ENCODE measurements at places on chromosomes 4 and X. TPM values are rescaled to one million over a fixed set of nuclear protein-coding genes. Genes with fewer than 3 reads are reported as not detected.

GRCh38 chrX:110402091-110402849, 43.6 kb downstream of the RTL9 start:
- DNase-seq, result no peak

DNA sequence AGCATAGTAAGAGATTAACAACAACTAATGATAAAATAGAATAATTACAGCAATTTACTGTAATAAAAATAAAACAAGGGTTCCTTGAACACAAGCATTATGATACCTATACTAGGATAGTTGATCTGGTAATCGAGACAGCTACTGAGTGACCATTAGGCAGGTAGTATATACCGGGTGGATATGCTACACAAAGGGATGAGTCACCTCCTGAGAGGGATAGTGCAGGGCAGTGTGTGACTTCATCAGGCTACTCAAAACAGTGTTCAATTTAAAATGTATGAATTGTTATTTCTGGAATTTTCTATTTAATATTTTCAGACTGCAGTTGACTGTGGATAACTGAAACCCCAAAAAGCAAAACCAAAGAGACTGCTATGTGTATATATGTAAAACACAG, 9.7 kb upstream of the ANTXR2 start:
- DNase-seq, result no peak

- DNase-seq, result no peak
Observed at GRCh38 chrX:152876931-152877840, 20.7 kb upstream of the ZNF185 start.

- DNase-seq, result no peak
Observed at GRCh38 chrX:152892999-152893891, 4.6 kb upstream of the ZNF185 start.

GRCh38 chrX:41723826-41724225, at the start of gene GPR82:
Gene GPR82, plus strand, starts transcription at chrX:41724181. Its CDS starts 2,846 bp downstream, at chrX:41727027.
- no peak for DNase-seq

DNA sequence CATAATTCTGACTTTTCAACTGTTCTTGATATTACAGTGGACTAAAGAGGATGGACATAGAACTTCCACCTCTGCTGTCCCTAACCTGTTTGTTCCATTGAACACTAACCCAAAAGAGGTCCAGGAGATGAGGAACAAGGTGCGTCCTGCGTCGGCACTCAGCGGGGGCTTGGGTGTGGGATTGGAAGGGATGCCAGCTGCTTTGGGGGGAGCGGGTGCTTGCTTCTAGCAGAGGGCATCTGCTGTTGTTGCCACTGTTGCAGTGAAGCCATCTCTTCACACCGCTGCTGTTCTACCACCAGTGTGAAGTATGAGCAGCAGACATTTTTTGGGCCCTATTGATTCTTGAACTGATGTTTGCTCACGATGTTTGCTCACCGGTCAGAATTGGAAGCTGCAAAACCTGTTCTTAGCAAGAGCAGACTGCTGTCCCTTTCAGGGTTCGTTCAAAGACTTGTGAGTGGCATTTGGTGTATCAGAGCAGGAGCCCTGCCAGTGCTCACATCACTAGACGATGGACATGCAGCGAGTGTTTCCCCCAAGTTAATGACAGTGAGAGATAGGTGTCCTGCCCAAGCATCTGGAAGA, 55.4 kb downstream of the NOP14 start:
- DNase-seq, result no peak

Gene MXRA5
- total RNA-seq, result not detected

GRCh38 chr4:82745173-82745842, 53.3 kb downstream of the SCD5 start:
- no peak for DNase-seq

Gene TCEAL2
- not detected for total RNA-seq

Gene CT45A2
- total RNA-seq, result not detected
